Esophagus squamous epithelium (tissue), 5 donors: ENCODE measurements at places on chromosomes 5 and 9. TPM values are rescaled to one million over a fixed set of nuclear protein-coding genes. Genes with fewer than 3 reads are reported as not detected.

DNA sequence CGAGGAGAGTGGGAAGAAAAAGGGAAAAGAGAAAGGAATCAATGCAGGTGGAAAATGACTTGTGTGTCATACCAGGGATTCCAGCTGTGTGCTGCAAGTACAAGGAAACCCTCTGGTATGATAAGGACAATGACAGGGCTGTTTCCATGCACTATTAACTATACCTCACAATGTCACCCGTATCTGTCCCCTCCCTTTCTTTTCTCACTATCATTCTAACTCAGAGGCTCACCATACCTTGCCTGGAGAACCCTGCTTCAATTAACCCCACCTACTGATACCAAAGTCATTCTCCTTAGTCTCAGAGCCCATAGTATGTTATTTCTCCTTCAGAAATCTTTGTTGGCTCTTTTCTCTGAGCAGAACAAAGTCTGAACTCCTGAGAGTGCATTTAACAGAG is 236.2 kb upstream of the NREP start:
- H3K27me3 ChIP-seq, result no peaks in the 10 kb centered on the region
- DNase-seq, result no peak
- H3K27ac ChIP-seq, result no peak overlapping the region
- no peaks in the 10 kb centered on the region for H3K36me3 ChIP-seq

Gene ROPN1L
- total RNA-seq, result 0.38 TPM

GRCh38 chr5:111135946-111136345 is 43.8 kb downstream of the WDR36 start:
- DNase-seq, result no peak
- H3K4me3 ChIP-seq, result no peak overlapping the region
- H3K27ac ChIP-seq, result no peak overlapping the region

Gene CCDC152
- total RNA-seq, result 0.38 TPM

Gene FOXE1
- total RNA-seq, result 17.4 TPM

DNA sequence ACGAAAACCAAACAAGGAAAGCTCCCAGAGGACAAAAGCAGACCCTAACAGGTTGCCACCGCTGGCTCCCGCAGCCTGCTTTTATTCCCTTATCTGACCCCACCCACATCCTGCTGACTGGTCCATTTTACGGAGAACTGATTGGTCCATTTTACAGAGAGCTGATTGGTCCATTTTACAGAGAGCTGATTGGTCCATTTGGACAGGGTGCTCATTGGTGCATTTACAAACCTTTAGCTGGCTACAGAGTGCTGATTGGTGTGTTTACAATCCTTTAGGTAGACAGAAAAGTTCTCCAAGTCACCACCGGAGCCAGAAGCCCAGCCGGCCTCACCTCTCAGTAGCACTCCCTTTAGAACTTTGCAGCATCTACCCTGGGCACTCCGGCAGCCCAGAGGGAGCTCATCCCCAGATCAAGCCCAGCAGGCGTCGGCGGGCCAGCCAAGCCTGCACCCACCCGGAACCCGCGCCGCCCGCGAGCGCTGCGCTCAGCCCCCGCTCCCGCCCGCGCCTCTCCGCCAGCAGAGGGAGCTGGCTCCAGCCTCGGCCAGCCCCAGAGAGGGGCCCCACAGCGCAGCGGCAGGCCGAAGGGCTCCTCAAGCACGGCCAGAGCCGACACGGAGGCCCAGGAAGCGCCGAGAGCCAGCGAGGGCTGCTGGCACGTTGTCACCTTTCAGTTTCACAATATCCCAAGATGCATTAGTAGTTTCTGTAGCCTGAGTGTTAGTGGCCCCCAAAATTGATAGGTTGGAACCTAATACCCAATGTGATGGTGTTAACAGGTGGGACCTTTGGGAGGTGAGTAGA is 35.3 kb upstream of the CLPTM1L start:
- no peak overlapping the region for H3K4me3 ChIP-seq
- H3K4me1 ChIP-seq, result peaks cover 10% of the 10 kb centered on the region
- no peaks in the 10 kb centered on the region for H3K36me3 ChIP-seq
- no peak for DNase-seq

GRCh38 chr5:40733879-40734563 is 21.7 kb downstream of the TTC33 start:
- H3K27ac ChIP-seq, result no peak overlapping the region
- no peaks in the 10 kb centered on the region for H3K27me3 ChIP-seq
- no peak for DNase-seq
- H3K4me3 ChIP-seq, result no peak overlapping the region

DNA sequence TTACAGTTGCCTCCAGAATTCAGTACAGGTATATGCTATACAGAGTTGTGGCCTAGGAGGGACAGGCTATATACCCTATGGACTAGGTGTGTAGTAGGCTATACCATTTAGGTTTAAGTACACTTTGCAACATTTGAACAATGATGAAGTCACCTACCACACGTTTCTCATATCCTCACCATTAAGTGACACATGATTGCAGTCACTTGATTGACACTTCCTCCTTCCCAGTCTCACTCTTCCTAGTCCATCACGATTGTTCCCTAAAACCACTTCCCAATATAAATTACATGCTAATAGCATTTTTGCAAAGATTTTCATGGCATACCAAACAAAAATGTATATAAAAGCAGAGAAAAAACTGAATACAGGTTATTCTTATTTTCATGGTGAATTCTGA is 312.2 kb downstream of the EPB41L4A start:
- H3K4me1 ChIP-seq, result no peaks in the 10 kb centered on the region
- H3K27ac ChIP-seq, result no peak overlapping the region
- DNase-seq, result no peak
- no peaks in the 10 kb centered on the region for H3K27me3 ChIP-seq

Gene PCDHGA4
- total RNA-seq, result 0.49 TPM

DNA sequence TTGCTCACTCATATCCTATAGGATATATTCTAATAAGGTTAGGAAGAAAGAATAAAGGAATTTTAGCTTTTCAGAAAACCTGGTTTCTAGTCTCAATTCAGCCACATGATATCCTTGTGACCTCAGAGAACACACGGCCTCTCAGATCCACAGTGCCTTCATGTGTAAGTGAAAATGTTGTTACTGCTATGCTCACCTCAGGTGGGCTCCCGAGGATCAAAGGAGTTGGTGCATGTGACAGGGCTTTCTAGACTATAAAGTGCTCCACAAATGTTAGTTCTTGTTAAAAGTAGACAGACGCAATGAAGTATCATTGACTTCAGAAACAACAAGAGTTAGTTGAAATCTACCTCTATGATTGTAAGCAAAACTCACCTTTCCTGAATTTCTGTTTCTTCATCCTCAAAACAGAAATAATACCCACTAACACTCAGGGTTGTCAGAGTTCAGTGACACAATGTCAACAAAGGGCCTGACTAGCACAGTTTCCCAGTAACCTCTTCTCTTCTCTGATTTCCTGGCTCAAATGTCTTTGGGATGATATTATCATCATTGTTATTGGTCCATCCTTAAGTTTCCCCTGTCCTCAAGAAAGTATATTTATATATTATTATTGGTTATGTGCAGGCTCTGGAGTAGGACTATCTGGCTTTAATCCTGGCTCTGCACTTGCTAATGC is 36.0 kb upstream of the MAN2A1 start:
- H3K27ac ChIP-seq, result no peak overlapping the region
- no peaks in the 10 kb centered on the region for H3K4me1 ChIP-seq
- no peaks in the 10 kb centered on the region for H3K27me3 ChIP-seq

Gene CCL27
- not detected for total RNA-seq

- H3K4me1 ChIP-seq, result no peaks in the 10 kb centered on the region
- DNase-seq, result no peak
- H3K27me3 ChIP-seq, result no peaks in the 10 kb centered on the region
- H3K36me3 ChIP-seq, result no peaks in the 10 kb centered on the region
Measured at GRCh38 chr9:134571946-134572917, 69.4 kb upstream of the COL5A1 start.

DNA sequence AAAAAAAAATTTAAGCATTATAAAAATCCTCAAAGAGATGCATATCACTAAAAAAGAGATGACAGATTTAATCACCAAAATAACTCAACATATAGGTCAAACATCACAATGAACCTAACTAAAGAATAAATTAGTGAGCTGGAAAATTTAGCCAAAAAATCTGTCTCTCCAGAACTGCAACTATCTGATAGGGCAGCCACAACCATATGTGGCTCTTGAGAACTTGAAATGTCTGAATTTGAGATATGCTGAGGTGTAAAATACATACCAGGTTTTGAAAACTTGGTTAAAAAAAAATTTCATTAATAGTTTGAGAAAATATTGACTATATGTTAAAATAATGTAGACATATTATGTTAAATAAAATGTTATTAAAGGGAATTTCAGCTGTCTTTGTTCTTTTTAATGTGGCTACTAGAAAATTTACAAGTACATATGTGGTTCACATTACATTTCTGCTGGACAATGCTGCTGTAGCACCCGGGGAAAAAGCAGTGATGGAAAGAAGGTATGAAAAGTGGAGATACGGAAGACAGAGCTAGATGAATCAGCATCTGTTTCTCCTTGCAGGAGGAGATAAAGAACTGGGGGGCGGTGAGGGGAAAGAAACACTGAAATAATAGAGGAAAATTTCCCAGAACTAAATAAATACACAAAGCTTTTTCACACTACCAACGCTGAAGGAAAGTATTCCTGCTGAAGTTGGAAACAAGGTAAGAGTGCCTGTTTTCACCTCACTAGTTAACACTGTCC is 66.1 kb downstream of the DCP2 start:
- no peaks in the 10 kb centered on the region for H3K27me3 ChIP-seq
- no peak overlapping the region for H3K4me3 ChIP-seq
- H3K4me1 ChIP-seq, result peaks cover 33% of the 10 kb centered on the region
- no peak overlapping the region for H3K27ac ChIP-seq
- peaks cover 86% of the 10 kb centered on the region for H3K36me3 ChIP-seq

Gene CER1
- not detected for total RNA-seq

- H3K4me1 ChIP-seq, result peaks cover 3% of the 10 kb centered on the region
- no peaks in the 10 kb centered on the region for H3K36me3 ChIP-seq
- no peak for DNase-seq
- no peak overlapping the region for H3K27ac ChIP-seq
Measured at GRCh38 chr9:95981761-95982390, 106.4 kb downstream of the ERCC6L2 start.

DNA sequence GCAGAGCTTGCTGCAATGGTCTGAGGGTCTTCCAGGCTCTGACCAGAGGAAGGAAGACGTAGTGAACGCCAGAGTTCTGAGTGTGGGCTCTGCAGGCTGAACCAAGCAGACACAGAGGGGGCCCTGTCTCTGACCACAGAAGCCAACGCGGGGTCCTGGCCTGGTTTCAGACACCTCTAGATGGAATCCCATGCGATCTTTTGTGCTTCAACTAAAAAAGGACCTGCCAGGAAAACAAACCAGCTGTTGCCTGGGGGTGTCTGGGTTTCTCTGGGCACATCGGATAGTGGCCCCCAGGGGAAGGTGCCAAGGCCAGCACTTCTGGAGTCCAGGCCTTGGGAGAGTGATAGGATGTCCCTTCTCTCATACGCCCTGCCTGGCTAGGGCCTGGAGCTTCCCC is 12.9 kb downstream of the PRDM12 start:
- H3K27me3 ChIP-seq, result no peaks in the 10 kb centered on the region
- H3K4me3 ChIP-seq, result no peak overlapping the region
- no peak for DNase-seq
- peaks cover 11% of the 10 kb centered on the region for H3K4me1 ChIP-seq

Gene ADRB2
- total RNA-seq, result 12.5 TPM

DNA sequence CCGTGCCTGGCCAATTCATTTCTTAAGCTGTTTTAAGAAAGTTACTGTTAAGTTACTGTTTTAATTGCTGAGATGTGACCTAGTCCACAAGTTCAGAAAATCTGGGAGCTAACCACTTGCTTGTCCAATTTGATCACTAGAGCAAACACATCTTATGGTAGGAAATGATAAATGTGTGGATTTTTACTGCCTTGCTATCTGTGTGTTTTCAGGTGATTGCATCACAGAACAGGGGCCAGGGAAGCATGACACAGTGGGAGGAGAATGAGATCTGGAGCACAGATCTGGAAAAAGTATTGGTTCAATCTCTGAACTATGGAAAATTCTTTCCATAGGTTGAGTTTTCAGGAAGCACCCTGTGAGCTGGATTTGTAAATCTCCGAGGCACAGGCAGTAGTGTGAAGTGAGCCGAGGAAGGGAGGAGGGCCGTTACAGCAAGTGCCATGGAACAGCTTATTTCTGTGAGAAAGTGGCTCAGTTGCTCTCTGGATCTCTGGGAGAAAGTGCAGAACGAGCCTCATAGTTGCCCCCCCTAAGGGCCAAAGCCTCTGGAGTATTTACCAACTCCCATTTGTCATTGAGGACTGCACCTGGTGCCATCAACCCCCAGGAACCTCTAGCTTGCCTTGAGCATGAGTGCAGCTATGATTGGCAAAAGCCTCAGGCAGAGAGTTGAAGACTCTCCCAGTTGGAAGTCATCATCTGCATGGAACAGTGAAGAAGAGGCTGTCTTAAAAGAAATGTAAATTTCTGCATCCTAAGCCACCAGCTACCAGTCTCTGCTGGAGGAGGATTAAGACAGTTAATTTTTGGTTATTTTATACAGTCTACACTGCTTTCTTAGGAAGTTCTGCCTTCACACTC is 161.8 kb upstream of the CLINT1 start:
- no peak overlapping the region for H3K27ac ChIP-seq
- no peaks in the 10 kb centered on the region for H3K27me3 ChIP-seq
- DNase-seq, result no peak
- H3K4me1 ChIP-seq, result no peaks in the 10 kb centered on the region
- H3K4me3 ChIP-seq, result no peak overlapping the region

DNA sequence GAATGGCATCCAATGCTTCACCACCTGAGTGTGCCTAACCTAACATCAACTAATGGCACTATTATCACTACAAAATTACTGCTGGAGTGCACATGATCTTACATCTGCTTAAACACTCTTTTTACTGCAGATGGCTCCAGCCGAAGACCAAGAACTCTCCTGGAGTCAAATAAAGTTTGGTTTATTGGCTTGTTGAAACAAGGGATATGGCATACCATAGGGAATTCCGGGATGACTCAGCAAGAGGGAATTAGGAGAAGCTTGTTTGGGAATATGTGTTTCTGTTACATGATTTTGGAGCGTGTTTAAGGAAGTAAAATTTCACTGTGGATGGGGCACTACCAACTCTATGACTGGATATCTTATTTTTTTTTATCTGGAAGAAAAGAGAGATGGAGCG is 872.6 kb downstream of the DTWD2 start:
- H3K36me3 ChIP-seq, result no peaks in the 10 kb centered on the region
- H3K4me1 ChIP-seq, result no peaks in the 10 kb centered on the region
- no peak overlapping the region for H3K4me3 ChIP-seq
- H3K27ac ChIP-seq, result no peak overlapping the region
